ENCODE measurements at places on chromosomes 16 and 17.

GRCh38 chr16:47358816-47359215 is 102.0 kb downstream of the ITFG1 start:
- no peak for DNase-seq

DNA sequence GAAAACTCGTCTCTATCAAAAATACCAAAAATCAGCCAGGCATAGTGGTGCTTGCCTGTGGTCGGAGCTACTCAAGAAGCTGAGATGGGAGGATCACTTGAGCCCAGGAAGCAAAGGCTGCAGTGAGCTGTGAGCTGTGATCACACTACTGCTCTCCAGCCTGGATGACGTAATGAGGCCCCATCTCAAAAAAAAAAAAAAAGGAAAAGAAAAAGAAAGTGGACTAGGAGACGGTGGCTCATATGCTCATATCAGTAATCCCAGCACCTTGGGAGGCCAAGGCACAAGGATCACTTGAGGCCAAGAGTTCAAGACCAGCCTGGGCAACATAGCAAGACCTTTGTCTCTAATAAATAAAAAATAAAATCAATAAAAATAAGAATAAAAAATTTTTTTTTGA is 8.8 kb upstream of the SUMO2 start:
- DNase-seq = no peak

DNA sequence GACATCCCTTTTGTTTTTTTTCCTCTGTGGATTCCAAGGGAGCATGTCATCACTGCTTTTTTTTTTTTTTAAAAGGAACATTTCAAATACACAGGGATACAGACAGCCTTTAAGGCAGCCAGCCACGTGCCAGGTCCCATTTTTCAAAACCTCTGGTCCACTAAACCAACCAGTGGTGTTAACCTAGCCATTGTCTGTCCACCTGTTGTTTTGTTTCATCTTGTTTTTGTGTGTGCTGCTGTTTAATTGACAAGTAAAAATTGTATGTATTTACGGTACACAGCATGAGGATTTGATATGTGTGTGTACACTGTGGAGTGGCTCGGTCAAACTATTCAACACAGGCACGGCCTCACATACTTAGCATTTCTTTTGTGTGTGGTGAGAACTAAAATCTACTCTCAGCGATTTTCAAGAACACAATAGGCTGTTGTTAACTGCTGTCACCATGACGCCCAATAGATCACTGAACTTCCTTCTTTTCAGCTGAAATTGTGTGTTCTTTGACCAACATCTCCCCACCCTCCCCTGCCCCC is 19.2 kb downstream of the TMEM114 start:
- DNase-seq = no peak

- no peak for DNase-seq
Measured at GRCh38 chr16:85514598-85515318, 98.4 kb upstream of the GSE1 start.

- no peak for DNase-seq
Measured at GRCh38 chr17:39132192-39132610, 19.2 kb downstream of the PLXDC1 start.

All from cortex of kidney (tissue), 1 donor.